ENCODE measurements at places on chromosomes 7 and 10.

DNA sequence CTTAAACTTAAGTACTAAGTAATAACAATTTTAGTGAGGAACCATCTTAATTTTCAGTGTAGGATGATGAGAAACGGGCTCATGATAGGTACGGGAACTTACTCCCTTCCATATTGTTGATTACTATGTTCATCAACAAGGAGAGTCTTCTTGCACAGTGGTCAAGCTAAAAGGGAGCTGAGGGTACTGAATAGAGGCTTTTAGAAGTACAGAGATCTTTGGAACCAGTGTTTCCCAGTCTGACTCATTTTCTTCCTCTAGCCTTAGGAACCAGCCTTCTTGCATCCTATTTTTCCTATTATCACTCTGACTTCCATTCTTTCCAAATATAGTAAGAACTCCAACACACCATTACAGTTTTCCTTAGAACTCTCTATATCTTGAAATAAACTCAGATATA lies 17.6 kb upstream of the SEMA3D start:
- no peak for DNase-seq

DNA sequence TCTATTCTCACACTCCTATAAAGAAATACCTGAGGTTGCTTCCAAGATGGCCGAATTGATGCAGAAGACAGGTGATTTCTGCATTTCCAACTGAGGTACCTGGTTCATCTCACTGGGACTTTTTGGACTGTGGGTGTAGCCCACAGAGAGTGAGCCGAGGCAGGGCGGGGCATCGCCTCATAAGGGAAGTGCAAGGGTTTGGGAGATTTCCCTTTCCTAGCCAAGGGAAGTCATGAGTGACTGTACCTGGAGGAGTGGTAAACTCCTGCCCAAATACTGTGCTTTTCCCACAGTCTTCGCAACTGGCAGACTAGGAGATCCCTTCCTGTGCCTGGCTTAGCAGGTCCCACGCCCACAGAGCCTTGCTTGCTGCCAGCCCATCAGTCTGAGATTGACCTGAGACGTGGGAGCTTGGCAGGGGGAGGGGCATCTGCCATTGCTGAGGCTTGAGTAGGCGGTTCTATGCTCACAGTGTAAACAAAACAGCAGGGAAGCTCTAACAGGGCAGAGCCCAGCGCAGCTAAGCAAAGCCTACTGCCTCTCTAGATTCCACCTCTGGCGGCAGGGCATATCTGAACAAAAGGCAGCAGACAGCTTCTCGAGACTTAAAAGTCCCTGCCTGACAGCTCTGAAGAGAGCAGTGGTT lies 152.2 kb downstream of the ARL4A start:
- no peak for DNase-seq

- no peak for DNase-seq
Observed at GRCh38 chr7:151776876-151777494, 99.9 kb downstream of the PRKAG2 start.

- no peak for DNase-seq
Observed at GRCh38 chr10:125549653-125550052, 133.3 kb downstream of the TEX36 start.

GRCh38 chr7:91288208-91288824 lies 24.1 kb downstream of the FZD1 start:
- no peak for DNase-seq

DNA sequence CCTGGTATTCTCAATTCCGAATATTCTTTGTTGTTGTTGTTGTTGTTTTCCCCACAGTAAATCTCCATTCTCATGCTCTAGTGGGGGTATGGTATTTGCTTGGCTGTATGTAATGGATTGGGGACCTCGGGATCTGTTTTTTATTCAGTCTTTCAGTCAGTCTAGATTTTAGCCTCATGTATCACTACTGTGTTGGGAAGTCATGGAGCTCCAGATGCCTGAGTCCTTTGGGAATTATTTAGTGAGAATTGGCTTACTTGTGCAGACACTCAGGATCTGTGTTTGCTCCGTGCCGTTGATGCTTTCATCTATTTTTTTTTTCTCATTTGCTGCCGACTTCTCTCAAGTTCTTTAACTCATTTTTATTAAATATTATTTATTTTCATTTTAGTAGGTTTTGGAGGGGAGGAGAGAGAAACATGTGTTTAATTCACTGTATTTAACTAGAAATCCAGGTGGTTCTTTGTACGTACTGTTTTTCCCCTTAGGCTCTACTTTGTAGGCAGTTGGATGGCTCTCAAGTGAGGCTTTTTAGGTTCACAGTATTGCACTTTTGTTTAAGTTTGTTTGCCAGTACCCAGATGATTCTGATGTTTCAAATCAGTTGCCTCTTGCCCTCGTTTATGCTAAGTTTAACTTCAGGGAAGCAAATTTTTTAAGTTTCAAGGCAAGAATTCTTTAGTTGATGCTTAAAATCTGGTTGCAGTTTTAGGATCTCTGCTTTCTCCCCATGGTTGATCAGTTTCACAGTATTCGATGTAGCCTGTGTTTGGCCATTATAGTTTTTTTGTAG lies 36.9 kb downstream of the ZNRF2 start:
- no peak for DNase-seq

All from stimulated activated CD4-positive, alpha-beta T cell treated with anti-CD3 and anti-CD28 coated beads, Interleukin-4, amount 100 ng/mL, for 48 hours (primary cell).